ENCODE measurements at places on chromosomes 16 and 17. TPM values are rescaled to one million over a fixed set of nuclear protein-coding genes. Genes with fewer than 3 reads are reported as not detected.

GRCh38 chr17:2125013-2125535 lies 70.2 kb downstream of the HIC1 start:
- no peak for DNase-seq

- no peak for DNase-seq
Observed at GRCh38 chr16:51134269-51134812, 16.7 kb downstream of the SALL1 start.

GRCh38 chr16:73196670-73197069 lies 148.7 kb upstream of the ZFHX3 start:
- DNase-seq, result peak; percentile 67

DNA sequence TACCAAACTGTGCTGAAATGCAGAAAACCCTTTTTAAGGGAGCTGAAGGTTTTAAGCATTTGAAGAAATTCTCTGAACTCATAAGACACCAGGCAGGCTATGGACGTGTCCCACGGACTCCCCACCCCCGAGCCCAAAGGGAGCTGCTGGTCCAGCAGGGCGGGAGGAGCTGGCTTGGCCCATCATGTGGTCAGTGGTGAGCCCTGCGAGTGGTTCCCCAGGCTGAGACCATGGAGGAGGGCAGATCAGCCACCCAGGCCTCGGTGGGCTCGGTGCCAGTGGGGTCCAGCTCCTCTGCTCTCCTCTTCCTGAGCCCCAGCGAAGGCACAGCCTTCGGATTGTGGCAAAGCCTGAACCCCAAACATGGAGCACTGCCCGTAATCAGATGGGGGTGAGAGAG lies 27.0 kb downstream of the LGALS3BP start:
- DNase-seq, result no peak

- DNase-seq, result no peak
Observed at GRCh38 chr16:13021996-13022395, 120.6 kb downstream of the SHISA9 start.

DNA sequence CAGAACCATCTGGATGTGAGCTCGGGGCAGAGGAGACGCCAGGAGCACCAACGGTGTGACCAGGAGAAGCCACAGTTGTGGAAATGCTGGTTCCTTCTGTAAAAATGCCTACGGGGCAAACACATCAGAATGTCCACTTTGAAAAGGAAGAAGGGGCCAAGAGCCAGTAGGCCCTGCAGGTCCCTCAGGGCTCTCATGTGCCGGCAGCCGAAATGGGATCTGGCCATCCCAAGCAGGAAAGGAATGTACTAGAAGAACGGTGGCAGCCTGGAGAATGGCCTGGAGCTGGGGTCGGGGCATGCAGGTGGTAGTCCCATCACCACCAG lies 162.1 kb upstream of the PLCG2 start:
- DNase-seq, result no peak

DNA sequence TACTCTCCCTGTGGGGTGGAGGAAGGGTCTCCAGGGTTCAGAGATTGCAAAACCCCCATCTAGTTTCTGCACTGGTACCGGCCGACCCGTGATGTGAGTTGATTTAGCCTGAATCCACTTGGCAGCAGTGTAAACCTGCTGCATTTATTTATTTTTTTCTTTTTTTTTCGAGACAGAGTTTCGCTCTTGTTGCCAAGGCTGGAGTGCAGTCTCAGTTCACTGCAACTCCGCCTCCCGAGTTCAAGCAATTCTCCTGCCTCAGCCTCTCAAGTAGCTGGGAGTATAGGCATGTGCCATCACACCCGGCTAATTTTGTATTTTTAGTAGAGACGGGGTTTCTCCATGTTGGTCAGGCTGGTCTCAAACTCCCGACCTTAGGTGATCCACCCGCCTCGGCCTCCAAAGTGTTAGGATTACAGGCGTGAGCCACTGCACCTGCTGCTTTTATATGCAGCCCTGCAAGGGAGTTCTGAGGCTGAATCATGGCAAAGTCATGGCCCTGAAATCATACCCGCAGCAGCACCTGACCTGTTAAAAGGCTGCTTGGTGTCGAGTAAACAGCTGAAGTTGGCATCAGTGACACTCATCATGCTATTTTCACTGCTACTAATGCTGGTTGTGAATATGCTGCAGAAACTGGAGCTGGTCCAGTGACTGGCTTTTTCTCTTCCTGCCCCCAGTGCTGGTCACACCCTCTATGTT lies 21.4 kb downstream of the DEXI start:
- DNase-seq, result no peak

DNA sequence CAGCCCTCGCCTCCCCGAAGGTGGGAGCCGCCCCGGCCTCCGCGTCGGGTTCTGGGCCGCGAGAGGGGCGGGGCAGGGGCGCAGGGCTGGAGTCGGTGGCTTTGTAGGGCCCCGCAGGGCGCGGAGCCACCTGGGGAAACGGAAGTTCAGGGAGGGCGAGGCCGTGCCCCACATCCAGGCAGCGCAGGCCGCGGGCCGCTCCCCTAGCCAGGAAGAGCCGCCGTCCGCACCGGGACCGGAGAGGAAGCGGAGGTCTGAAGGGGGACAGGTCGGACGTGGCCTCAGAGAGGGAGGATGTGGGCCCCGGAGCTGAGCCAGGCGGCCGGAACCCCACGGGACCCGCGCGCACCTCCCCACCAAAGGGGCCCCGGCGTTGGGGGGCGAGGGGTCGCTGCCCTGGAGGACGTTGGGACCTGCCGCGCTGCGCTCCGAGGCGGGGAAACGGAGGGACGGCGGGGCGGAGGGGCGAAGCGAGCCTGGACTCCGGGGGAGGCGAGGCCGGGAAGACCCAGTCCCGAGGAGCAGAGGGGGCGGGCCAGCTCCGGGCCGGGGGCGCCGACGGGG lies 482 bp upstream of the SLC16A3 start:
- no peak for DNase-seq

GRCh38 chr17:49616601-49617131 lies 41.0 kb downstream of the NXPH3 start:
- peak; percentile 65 for DNase-seq

DNA sequence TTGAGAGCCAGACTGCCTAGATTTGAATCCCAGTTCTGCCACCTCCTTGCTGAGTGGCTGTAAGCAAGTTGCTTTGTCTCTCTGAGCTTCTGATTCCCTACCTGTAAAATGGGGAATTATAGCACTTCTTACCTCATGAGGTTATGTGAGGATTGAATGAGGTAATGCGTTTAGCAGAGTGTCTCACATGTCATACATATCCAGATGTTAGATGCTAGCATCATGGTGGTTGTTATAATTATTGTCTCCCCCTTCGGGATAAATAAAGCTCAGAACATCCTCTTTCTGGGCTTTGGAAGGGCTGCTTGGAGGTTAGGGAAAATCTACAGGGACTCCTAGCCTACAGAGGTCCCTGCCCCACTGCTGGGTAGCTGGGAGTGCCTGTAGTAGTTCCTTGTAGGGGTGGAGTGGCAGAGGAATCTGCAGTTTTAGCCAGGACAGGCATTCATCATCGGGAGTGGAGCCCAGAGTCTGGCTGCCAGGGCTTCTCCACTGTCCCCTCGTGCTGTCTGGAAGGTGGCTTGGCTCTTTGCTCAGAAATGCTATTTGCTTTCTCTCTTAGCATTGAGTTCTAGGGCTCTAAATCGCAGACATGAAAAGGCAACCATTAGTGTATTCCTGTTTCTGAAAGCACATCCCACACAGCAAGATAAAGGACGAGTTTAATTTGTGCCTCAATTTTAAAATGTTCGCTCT lies 137.9 kb upstream of the CACNG3 start:
- no peak for DNase-seq

DNA sequence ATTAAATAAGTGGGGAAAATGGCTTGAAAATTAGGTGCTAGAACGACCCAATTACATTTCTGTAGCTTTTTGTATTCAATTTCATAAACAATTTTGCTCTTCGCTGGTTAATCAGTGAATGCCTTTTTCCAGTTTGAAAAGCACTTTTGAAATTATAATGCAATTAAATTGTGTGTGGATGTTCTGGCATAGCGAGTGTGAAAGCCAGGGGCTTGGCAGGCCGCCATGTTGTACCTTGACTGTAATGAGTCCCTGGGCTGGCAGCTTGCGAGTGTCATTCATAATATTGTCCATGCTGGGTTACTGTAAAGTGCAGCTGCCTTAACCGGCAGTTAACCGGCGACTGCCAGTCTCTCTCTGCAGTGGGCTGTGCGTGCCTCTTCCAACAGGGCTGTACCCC lies 177.8 kb downstream of the CCDC182 start:
- DNase-seq, result peak; percentile 31

DNA sequence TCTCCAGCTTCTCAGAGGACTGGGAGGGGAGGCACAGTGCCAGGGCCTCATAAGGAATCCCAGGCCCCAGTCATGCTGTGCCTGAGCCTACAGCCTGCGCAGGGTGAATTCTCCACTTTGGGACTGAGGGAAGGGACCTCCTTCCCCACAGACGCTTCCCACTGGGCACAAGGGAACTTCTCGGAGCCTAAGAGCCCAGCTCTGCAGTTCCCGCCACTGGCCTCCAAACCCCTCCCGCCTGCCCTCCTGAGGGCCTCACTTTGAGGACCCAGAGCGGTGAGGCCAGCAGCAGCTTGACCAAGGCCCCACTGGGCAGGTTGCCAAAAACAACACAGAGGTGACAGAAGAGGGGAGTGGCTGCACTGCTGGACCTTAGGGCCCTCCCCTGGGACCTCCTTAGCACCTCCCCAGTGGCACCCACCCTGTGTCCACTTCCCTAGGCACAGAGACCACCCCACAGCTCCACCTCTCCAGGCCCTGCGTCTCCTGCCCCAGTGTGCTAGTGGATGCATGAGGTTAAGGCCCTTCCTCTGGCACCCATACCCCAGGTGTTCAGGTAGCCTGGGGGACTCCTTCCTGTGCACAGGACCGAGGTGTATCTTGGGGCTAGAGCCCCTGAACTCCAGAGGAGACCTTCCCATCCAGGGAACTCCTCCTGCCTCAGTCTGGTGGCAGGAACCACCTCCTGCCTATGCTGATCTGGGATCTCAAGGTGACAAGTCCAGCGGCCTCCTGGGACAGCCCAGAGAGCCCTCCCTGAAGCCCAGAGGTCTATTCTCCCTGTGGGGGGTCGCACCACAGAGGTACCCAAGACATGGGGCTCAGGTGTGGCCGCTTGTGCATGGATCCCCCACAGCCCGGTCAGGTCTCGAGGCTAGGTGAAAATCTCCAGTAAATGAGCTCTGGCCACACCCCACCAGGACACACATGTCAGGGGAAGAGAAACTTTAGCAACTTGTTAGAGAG lies 3.4 kb downstream of the CASKIN2 start:
- DNase-seq, result peak; percentile 71

DNA sequence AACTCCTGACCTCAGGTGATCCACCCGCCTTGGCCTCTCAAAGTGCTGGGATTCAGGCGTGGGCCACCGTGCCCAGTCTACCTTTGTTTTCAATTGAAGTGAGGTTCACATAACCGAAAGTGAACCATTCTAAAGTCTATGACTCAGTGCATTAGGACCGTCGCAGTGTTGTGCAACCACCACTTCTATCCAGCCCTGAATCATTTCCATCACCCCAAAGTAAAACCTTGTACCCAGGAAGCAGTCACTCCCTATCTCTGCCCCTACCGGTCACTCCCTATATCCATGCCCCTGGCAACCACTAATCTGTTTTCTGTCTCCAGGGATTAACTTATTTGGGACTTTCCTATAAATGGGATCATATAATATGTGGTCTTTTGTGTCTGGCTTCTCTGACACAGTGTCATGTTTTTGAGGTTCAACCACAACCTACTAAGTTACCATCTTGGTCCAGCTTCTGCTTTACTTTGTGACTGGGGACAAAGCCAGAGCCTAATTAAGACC lies 28.3 kb upstream of the CDC42EP4 start:
- no peak for DNase-seq

DNA sequence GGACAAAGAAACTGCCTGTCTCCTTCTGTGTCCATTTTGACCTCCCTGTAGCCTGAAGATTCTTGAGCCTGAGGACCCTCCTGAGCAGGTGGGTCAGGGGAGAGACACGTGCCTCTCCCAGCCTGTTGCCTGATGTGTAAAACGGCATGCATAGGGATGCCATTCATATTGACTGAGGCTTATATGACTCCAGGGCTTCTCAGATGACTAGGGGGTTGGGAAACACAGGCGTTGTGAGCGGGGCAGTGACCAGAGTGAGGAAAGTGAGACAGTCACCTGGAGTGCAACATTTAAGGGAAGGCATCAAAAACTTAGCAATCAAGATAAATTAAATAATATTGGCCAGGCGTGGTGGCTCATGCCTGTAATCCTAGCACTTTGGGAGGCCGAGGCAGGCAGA lies 5.1 kb upstream of the SLC16A5 start:
- DNase-seq, result no peak

DNA sequence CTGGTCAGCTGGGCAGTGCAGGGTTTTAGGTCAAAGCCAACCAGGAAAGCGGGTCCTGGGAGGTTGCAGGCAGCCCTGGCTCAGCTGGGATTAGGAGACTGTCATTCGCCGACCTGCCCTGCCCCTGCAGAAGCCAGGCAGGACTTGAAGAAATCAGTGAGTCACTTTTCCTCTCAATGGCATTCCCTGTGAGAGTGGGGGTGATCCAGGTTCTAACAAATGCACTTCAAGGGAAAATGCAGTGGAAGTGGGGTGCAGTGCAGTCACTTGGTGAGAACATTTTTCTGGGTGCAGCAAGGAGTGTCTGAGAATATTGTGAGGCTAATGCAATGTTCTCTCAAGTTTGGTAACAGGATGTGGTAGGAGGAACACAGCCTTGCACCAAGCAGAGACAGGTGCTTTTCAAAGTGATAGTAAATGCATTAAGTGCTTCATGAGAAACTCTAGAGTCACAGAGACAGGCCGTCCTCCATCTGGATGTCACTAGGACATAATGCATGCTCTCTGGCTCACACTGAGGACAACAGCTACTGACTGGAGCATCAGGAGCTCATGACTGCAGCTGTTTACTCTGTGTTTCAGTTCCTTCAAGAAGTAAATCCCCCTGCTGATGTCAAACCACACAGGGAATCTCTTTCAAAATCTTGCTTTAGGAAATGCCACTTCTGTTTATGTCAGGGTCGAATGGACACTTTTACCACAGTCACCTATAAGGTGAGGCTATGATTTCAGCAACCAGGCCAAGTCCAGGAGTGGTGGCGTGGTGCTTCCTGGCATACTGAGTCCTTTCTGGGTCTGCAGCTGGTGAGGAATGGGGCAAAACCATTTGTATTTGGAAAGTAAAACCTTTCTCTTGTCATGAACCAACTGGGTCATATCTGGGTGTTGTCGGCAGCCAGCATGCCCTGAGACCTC lies 16.7 kb downstream of the CDK5R1 start:
- no peak for DNase-seq

DNA sequence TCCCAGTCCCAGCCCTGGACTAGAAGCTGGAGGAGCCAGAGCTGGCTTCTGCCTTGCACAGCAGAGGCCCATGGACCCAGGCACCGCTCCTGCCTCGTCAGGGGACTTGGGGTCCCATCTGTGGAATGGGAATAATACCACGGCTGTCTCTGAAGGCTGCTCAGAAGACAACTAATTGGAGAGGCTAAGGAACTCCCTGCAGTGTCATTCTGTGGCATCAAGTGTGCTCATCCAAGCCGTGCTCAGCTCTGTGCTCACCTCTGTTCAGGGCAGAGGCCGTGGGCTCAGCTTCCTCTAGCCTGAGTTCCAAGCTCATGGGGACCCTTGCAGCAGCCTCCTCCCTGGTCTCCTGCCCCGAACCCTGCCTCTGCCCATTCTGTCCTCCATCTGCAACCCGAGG lies 31.8 kb downstream of the BEAN1 start:
- DNase-seq, result no peak

GRCh38 chr16:50835358-50836060 lies 93.6 kb downstream of the CYLD start:
- DNase-seq, result no peak

- no peak for DNase-seq
Observed at GRCh38 chr17:38571833-38572668, 33.7 kb downstream of the SRCIN1 start.

The FOXC2 gene
- polyA plus RNA-seq, result 1.2 TPM

The CACNA1H gene
- polyA plus RNA-seq, result 7.1 TPM

The NTN1 gene
- polyA plus RNA-seq, result 3.0 TPM

The ACE gene
- 3.0 TPM for polyA plus RNA-seq

The TBC1D3G gene
- not detected for polyA plus RNA-seq

The NOD2 gene
- 0.73 TPM for polyA plus RNA-seq

The SLC13A2 gene
- not detected for polyA plus RNA-seq

The CBX2 gene
- 7.1 TPM for polyA plus RNA-seq

The XYLT1 gene
- polyA plus RNA-seq, result 0.29 TPM

All from heart right ventricle (tissue), 16 donors.